ENCODE measurements at places on chromosomes 7 and 10. TPM values are rescaled to one million over a fixed set of nuclear protein-coding genes. Genes with fewer than 3 reads are reported as not detected.

- no peak overlapping the region for H3K4me3 ChIP-seq
- H3K27ac ChIP-seq = no peak overlapping the region
- H3K27me3 ChIP-seq = no peaks in the 10 kb centered on the region
- peak; percentile 23 for DNase-seq
These were observed 370.9 kb downstream of the SORCS1 start for GRCh38 chr10:106793617-106794016.

- no peak overlapping the region for H3K4me3 ChIP-seq
- peaks cover 27% of the 10 kb centered on the region for H3K4me1 ChIP-seq
- no peaks in the 10 kb centered on the region for H3K36me3 ChIP-seq
- H3K27me3 ChIP-seq = no peaks in the 10 kb centered on the region
- H3K27ac ChIP-seq = no peak overlapping the region
These were observed 73.9 kb downstream of the KAT6B start for GRCh38 chr10:74900297-74900696.

Gene NUPR2
- total RNA-seq = not detected

DNA sequence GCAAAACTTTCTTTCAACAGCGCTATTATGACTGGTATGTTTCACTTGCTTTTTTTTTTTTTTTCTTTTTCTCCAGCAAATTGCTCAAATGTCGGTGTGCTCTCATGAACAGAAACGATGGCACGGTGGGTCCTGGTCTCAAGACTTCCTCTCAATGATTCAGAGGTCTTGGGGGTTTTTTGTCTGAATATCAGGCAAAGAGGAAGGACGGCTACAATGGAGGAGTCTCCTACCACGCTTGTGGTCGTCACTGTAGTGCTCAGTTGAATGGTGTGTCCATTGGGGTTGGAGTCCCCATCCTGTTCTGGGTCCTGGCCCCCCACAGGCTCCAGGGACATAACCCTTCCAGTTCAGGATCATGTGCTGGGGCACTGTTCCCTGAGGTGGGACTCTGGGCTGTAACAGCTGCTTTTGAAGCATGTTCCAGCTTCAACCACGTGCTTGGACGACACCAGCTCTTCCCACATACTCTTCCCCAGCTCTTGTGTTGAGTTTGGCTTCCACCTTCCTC is 266.7 kb upstream of the KLF6 start:
- no peaks in the 10 kb centered on the region for H3K27me3 ChIP-seq
- H3K4me1 ChIP-seq = no peaks in the 10 kb centered on the region
- peak overlapping the region; percentile 31 for H3K4me3 ChIP-seq
- H3K27ac ChIP-seq = peak overlapping the region; percentile 80
- no peaks in the 10 kb centered on the region for H3K36me3 ChIP-seq

DNA sequence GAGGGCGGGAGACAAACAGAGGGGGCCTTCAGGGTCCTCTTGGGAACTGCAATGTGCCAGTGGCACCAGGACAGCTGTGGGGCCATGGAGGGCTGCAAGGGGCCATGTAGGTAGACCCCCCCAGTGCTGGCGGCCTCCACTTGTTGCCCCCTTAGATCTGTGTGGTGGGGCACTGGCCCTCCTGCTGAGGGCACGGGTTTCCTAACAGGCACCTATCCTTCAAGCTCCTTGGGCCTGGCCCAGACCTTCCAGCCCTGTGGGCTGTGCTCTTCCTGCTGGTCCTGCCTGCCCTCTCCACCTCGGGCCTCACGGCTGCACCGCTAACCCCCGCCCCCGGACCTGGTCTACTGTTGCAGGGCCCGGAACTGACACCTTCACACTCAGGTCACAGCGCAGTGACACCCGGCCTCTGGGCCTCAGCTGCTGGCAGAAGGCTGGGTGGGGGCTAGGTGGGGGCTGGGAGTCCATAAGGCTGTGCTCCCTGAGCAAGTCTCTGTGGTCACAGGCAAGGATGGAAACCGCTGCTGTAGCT is 12.6 kb downstream of the RASGEF1A start:
- no peaks in the 10 kb centered on the region for H3K4me1 ChIP-seq
- no peak overlapping the region for H3K27ac ChIP-seq
- DNase-seq = no peak

DNA sequence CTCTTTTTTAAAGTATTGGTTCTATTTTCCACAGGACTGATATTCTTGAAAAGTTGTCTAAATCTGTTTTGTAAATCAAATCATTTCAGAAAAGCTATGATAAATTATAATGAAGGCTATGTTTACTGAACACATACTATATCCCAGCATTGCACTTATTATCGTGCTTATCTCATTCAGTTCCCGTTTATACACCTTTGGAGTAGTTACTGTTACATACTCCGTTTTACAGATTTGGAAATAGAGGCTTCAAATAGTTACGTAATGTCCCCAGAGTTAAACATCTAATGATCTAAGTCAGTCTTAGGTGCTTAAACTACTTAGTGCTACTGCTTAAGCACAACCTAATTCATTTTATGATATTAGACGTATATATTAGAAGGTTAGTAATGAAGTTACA is 1.2 kb downstream of the NUP205 start:
- no peaks in the 10 kb centered on the region for H3K36me3 ChIP-seq
- peak overlapping the region; percentile 92 for H3K4me3 ChIP-seq
- peak overlapping the region; percentile 92 for H3K27ac ChIP-seq
- DNase-seq = no peak

DNA sequence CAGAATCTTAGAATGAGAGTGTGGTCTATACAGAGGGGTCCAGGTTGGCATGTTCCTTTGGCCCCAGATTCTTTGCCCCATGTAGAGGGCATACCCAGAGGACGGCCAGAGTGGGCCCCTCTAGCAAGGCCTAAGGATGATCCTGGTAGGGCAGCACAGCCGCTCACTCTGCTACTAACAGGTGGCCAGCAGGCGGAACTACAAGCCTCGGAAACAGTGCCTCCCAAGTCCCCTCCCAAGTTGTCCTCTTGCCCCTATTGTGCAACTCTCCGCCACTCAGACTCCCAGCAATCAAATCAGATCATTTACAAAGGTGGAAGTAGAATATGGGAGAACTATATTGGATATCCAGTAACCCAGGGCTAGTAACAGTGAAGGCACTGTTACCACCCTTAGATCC is 107.4 kb downstream of the STRA8 start:
- DNase-seq = peak; percentile 38
- no peak overlapping the region for H3K27ac ChIP-seq
- H3K4me1 ChIP-seq = no peaks in the 10 kb centered on the region
- no peak overlapping the region for H3K4me3 ChIP-seq
- no peaks in the 10 kb centered on the region for H3K27me3 ChIP-seq

GRCh38 chr7:157441023-157441399 is 104.2 kb downstream of the DNAJB6 start:
- H3K4me3 ChIP-seq = no peak overlapping the region
- DNase-seq = no peak
- H3K36me3 ChIP-seq = no peaks in the 10 kb centered on the region
- H3K4me1 ChIP-seq = no peaks in the 10 kb centered on the region

DNA sequence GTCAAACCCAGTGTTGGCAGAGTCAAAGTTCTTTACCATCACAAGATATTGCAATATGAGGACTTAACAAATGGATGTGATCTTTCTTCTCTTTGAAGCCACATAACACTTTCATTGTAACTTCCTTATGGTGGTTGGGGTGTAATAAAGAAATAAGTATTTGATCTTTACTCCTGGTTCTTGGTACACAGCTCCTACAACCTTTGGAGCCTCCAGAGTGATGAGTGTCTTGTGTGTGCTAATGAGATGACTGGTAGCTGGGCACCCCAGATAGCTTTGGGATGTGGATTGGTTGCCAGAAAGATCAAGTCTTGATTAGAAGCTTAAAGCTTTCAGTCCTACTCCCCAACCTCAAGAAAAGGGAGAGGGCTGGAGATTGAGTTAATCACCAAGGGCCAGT is 31.1 kb upstream of the YAE1 start:
- H3K27me3 ChIP-seq = no peaks in the 10 kb centered on the region
- no peak overlapping the region for H3K27ac ChIP-seq
- no peaks in the 10 kb centered on the region for H3K4me1 ChIP-seq
- no peaks in the 10 kb centered on the region for H3K36me3 ChIP-seq
- no peak for DNase-seq

Gene TDRD1
- 7.6 TPM for total RNA-seq

DNA sequence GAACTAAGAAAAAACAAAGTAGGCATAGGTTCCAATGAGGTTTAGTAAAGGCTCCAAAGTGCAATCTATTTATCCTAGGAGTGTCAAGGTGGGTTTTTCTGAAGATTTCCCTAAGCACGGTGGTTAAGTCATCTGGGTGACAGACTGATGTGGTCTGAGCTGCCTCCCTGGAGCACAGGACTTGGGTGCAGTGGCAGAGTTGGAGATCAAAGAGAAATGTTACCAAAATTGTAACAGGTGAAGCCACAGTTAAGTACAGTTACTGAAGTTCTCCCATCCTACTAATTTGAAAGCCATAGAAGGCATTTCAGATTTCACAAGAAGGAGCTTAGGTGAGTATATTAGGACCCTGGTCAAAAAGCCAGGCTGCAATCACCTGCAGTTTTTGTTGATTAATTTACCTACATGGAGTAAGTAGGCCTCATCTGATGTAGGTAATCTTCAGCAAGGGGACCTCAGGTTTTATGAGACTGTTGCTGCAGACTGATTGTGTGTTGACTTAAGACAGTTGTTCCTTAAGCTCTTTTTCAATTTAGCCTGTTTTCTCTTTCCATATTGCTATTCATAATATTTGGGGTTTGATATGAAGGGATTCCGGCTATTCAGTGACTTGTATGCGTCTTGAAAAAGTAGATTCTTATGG is 3.0 kb downstream of the DLX6 start:
- no peak overlapping the region for H3K4me3 ChIP-seq
- H3K4me1 ChIP-seq = peaks cover 29% of the 10 kb centered on the region
- no peaks in the 10 kb centered on the region for H3K36me3 ChIP-seq
- peaks cover 100% of the 10 kb centered on the region for H3K27me3 ChIP-seq

Gene SPDYE2B
- total RNA-seq = not detected

GRCh38 chr10:7471720-7472367 is 61.0 kb upstream of the SFMBT2 start:
- H3K4me1 ChIP-seq = peaks cover 12% of the 10 kb centered on the region
- H3K36me3 ChIP-seq = no peaks in the 10 kb centered on the region
- DNase-seq = no peak

Gene OR2A42
- total RNA-seq = not detected

DNA sequence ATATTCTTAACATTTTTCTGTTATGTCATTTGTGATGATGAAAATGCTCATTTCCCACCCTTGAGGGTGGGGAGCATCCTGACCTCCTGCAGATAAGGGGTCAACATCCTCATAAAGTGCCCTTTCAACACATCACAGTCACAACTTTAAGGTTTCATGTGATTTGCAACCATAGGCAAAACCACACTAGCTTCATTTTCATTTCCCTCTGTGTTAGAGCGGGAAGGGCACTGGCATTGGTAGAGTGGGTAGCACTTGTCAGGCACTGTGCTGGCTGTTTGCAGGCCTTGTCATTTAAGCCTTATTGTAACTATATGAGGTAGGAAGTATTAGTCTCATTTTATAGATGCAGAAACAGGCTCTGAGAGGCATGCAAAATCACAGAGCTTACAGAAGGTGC is 39.8 kb downstream of the PSMC2 start:
- H3K4me3 ChIP-seq = no peak overlapping the region
- H3K27ac ChIP-seq = no peak overlapping the region
- no peaks in the 10 kb centered on the region for H3K36me3 ChIP-seq
- H3K27me3 ChIP-seq = no peaks in the 10 kb centered on the region

Gene PRLHR
- total RNA-seq = 0.37 TPM

Gene SLIT1
- total RNA-seq = 6.1 TPM

DNA sequence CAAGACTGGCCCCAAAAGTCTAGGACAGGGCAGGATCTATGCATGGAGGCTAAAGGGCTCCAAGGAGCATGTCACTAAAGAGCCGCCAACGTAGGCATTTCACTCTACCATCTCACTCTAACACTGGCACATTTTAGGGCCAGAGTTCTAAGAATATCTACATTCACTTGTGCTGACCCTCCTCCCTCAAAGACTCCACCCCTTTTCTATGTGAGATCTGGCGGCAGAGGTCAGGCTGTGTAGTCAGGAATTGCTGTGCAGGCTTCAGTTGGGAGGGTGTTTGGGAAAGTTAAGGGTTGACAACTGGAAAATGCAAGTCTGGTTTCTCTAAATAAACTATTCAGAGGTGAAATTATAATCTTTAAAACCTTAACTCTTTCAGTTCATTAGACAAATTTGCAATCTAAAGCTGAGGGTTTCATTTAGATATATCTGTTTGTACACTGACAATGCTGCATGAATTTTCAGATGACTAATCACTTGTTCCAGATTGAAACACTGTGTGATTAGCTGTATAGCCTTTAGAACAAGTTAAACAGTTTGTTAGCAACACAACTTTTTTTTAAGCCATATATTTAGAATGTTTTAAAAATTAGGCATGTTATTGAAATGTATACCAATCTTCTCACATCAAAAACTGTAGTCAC is 18.2 kb downstream of the LMOD2 start:
- no peak overlapping the region for H3K4me3 ChIP-seq
- H3K4me1 ChIP-seq = no peaks in the 10 kb centered on the region
- no peaks in the 10 kb centered on the region for H3K36me3 ChIP-seq
- no peak for DNase-seq
- H3K27me3 ChIP-seq = no peaks in the 10 kb centered on the region

- no peaks in the 10 kb centered on the region for H3K27me3 ChIP-seq
- H3K27ac ChIP-seq = no peak overlapping the region
- peak; percentile 28 for DNase-seq
- no peaks in the 10 kb centered on the region for H3K4me1 ChIP-seq
- H3K36me3 ChIP-seq = no peaks in the 10 kb centered on the region
These were observed 147.2 kb downstream of the TMEM178B start for GRCh38 chr7:141221007-141221612.

DNA sequence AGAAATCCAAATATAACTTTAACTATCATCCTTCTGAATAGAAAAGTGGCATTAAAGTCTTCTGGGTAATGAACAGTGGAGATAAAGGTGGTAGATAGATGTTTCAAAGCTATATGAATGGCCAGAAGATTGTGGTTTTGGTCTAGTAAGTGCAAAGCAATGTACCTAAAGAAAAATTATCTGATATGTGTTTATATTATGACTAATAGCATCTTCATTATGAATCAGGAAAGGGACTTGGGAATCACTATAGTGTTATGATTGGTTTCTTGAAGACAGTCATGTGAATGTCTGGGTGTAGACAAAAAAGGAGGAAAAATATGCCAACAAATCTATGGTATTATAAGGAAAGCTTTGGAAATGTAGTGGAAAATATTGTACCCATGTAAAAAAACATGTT is 3.0 kb downstream of the ZNF518A start:
- no peak overlapping the region for H3K27ac ChIP-seq
- DNase-seq = no peak
- peaks cover 22% of the 10 kb centered on the region for H3K4me1 ChIP-seq

DNA sequence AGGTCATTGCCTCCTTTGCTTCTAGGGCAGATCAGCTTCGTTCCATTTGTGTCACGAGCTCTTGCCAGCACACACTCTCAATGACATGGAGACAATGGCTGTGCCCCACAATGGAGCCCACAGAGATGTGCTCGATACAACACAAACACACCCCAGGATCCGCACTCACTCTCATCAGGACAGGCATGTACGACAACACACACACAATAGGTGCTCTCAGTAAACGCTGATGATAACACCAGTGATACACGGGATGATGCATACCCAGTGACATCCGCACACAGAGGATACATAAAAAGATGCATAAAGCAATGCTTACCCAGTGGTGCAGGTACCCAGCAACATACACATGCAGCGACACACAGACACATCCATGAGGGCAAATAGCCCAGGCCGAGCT is 61.2 kb upstream of the LBX1 start:
- no peaks in the 10 kb centered on the region for H3K36me3 ChIP-seq
- DNase-seq = no peak
- H3K27ac ChIP-seq = no peak overlapping the region
- peaks cover 30% of the 10 kb centered on the region for H3K4me1 ChIP-seq
- no peak overlapping the region for H3K4me3 ChIP-seq
- H3K27me3 ChIP-seq = peaks cover 82% of the 10 kb centered on the region

Gene ACSM6
- total RNA-seq = not detected

Gene GGCT
- total RNA-seq = 5.3 TPM

Gene FGF8
- total RNA-seq = not detected

All from stomach (tissue), 19 donors.